Cardiac muscle cell (in vitro differentiated cells and primary cell): ENCODE measurements at places on chromosomes 5 and 9. TPM values are rescaled to one million over a fixed set of nuclear protein-coding genes. Genes with fewer than 3 reads are reported as not detected.

DNA sequence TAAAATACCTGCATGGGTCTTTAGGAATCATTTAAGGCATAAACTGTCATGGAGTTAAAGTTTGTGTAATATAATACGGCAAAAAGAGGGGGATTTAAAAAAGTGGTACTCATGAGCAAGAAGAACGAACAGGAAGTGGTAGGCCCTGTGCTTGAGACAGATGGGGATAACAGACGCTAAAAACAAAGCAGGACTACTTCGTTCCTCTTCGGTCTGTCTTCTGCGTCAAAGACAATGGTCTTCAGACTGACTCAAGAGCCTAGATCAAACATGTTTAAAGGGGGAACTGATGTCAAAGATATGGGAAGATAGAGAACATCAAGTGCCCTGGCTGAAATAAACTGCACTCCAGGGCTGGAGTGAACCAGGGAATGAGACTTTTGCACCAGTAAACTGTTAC, 59.8 kb upstream of the RFX3 start:
- no peaks in the 10 kb centered on the region for H3K4me1 ChIP-seq
- no peak overlapping the region for H3K4me3 ChIP-seq
- no peaks in the 10 kb centered on the region for H3K27me3 ChIP-seq
- H3K36me3 ChIP-seq, result no peaks in the 10 kb centered on the region

- DNase-seq, result no peak
- peak overlapping the region; percentile 73 for H3K27ac ChIP-seq
- no peak overlapping the region for H3K4me3 ChIP-seq
- H3K4me1 ChIP-seq, result peaks cover 14% of the 10 kb centered on the region
Observed at GRCh38 chr5:52469835-52470234, 317.9 kb upstream of the ITGA1 start.

DNA sequence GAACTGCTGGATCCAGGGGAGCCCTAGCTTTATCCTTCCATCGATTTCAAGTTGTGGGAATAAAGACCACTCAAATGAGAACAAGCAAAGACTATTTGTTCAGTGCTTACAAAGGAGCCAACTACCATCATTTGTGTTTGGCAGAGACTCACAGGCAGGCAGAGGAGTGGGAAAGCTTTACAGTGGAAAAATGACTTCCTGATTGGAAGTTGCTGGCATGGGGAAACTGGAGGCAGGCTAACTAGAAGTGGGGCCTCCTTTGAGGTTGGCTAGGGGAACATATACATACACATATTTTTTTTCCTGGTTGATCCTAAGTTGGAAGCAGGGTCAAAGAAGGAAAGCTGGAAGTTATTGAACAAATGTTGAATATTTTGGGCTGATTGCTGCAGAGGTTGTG, 121.7 kb downstream of the ACTBL2 start:
- H3K36me3 ChIP-seq, result no peaks in the 10 kb centered on the region
- no peak overlapping the region for H3K4me3 ChIP-seq
- no peak for DNase-seq
- H3K4me1 ChIP-seq, result no peaks in the 10 kb centered on the region
- no peaks in the 10 kb centered on the region for H3K27me3 ChIP-seq
- no peak overlapping the region for H3K27ac ChIP-seq

DNA sequence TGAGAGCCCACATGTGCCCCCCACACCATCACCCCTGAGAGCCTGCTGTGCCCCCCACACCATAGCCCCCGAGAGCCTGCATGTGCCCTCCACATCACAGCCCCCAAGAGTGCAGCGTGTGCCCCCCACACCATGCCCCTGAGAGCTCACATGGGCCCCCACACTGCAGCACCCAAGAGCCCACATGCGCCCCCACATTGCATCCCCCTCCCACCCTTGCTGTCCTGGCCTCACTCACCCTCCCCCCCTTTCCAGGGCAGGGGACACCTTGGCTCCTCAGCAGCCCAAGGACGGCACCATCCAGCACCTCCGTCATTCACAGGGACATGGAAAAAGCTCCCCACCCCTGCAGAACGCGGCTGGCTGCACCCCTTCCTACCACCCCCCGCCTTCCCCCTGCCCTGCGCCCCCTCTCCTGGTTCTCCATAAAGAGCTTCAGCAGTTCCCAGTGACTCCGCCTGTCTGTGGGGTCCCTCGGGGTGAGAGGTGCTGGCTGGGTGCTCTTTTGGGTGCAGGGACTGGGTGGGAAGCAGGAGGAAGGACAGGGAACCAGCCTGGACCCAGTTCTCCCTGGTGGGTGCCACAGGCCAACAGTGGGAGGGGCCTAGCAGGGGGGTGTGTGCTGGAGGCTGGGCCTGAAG, 5.0 kb downstream of the LCN1 start:
- H3K27me3 ChIP-seq, result no peaks in the 10 kb centered on the region
- DNase-seq, result no peak
- H3K27ac ChIP-seq, result no peak overlapping the region
- no peaks in the 10 kb centered on the region for H3K4me1 ChIP-seq

DNA sequence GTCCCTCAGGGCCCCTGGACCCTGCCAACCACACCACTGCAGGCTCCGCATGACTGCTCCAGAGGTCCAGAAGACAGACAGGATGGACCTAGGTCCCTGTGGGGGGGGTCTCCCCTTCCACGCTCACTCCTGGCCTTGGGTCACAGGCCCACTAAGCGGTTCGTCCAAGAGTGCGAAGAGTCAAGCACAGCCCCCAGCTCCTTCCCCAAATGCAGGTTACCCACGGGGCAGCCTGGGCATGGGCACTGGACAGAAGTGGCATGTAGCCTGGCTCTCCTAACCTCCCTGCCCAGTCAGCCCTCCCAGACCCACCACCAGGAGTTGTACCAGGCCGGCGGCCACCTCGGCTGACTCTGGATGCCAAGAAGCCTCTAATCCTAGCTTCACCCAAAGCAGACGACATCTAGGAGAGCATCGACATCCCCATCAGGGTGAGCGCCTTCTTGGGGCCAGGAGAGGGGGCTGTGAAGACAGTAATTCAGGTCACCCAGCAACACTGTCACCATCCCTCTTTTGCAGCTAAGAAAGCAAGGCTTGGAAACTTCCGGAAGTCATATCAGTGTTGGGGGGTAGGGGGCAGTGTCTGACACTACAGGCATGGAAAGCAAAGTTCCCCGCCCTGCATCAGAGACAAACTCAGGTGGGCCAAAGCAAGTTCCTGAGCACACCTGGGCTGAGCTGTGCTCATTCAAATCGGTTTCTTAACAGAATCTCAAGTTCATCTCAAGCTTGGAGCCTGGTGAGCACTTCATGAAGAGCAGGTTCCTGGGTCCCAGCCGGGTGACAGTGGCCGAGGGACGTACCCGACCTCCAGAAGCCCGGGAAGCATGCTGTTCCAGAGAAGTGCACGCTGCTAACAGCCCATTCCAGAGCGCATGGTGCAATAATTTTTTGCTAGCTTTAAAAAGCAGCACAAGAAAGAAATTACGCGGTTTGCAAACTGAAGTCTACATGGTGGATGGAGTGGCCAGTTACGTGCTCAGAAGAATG, 68.7 kb downstream of the SEMA4D start:
- no peaks in the 10 kb centered on the region for H3K36me3 ChIP-seq
- no peaks in the 10 kb centered on the region for H3K27me3 ChIP-seq
- H3K4me1 ChIP-seq, result no peaks in the 10 kb centered on the region
- H3K27ac ChIP-seq, result no peak overlapping the region

DNA sequence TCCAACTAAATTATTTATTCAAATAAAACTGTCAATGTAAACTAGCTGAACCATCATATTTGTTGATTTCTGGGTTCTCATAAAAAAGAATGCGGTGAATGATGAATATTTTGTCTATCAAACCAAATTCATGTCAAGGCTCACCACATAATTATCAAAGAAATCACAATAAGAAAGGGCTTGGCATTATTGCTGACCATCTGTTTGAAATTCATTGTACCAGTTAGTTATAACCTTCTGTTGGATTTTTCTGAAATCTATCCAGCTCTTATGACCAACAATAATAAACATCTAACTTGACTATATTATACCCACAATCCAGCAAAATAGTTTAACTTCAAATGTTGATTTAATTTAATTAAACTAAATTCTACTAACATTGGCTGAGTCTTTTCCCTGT, 53.1 kb downstream of the GABRA1 start:
- H3K4me3 ChIP-seq, result no peak overlapping the region
- H3K27ac ChIP-seq, result no peak overlapping the region
- H3K36me3 ChIP-seq, result no peaks in the 10 kb centered on the region
- no peaks in the 10 kb centered on the region for H3K4me1 ChIP-seq
- DNase-seq, result no peak

GRCh38 chr5:150945486-150945885, 40.7 kb upstream of the ZNF300 start:
- no peaks in the 10 kb centered on the region for H3K4me1 ChIP-seq
- no peak overlapping the region for H3K4me3 ChIP-seq
- H3K36me3 ChIP-seq, result no peaks in the 10 kb centered on the region
- no peak overlapping the region for H3K27ac ChIP-seq
- DNase-seq, result peak; percentile 27
- H3K27me3 ChIP-seq, result no peaks in the 10 kb centered on the region

DNA sequence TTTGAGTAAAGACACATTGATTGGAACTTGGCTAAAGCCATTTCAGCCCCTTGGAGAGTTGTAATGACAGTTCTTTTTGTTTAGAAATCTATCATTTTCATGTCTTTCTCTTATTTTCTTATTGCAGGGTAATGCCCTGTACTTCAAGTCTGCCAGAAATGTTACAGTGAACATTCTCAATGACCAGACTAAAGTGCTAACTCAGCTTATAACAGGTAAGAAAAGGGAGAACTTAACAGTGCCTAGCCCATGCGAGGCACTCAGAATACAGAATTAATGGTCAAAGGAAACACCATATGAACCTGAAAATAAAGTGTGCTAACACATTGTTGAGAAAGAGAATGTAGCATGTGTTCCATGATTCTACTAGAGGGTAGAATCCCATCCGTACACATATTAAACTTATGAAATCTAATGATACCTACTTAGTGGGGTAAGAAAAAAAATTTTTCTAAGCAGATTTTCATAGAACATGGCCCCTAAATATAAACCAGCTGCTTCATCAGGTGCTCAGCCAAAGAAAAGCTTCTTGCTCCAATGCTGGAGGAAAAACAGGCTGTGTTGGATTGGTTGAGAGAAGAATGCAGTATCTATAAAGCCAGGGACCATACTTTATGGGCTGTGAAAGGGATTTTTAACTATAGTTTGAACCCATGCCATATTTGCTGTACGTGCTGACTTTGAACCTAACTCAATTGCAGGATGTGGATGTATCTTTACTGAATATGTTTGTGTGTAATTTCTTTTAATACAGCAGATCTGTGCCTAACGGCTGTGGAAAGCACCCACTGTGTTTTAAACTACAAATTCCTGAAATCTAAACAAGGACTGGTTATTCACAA, 260.8 kb upstream of the PPP1R2B start:
- H3K27ac ChIP-seq, result no peak overlapping the region
- H3K27me3 ChIP-seq, result no peaks in the 10 kb centered on the region
- no peak for DNase-seq
- no peaks in the 10 kb centered on the region for H3K36me3 ChIP-seq
- no peak overlapping the region for H3K4me3 ChIP-seq

DNA sequence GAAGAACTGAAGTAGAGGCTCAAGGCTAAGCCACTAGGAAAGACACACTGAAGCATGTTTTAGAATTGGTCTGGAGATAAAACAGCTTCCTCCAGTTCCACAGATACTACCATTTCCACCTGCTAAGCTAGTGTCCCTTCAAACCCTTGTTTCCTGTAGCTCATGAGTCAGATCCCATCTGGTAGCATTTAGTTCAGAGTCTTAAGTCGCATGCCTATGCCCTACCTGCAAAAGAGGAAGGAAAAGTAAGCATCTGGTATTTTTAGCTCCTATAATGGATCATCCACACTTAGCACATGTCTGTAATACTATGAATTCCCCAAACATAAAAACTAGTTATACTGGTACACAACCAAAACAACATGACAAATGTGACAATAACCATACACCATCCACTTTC, 92.1 kb downstream of the CDKN2A start:
- no peak overlapping the region for H3K4me3 ChIP-seq
- DNase-seq, result no peak
- no peaks in the 10 kb centered on the region for H3K27me3 ChIP-seq
- H3K27ac ChIP-seq, result peak overlapping the region; percentile 13
- H3K4me1 ChIP-seq, result no peaks in the 10 kb centered on the region

- DNase-seq, result peak; percentile 27
- no peak overlapping the region for H3K27ac ChIP-seq
- H3K36me3 ChIP-seq, result no peaks in the 10 kb centered on the region
- no peaks in the 10 kb centered on the region for H3K27me3 ChIP-seq
- no peaks in the 10 kb centered on the region for H3K4me1 ChIP-seq
Observed at GRCh38 chr9:7376833-7377232, 422.7 kb downstream of the DMAC1 start.

DNA sequence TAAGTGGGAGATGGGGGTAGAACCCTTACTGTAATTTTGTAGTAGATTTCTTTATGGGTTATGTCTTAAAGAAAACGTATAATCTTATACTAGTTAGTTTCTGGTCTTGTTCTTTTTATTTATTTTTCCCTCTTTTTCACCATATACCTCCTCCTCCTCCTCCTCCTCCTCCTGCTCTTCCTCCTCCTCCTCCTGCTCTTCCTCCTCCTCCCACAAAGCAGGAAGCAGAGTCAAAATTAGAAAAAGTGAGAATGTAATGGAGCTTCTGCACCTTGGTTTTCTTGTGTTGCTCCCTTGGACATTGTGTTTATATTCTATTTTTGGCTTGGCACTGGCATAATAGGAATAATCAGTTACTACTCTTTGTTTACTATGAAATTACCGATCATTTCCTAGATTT, 4.5 kb downstream of the MACIR start:
- no peak overlapping the region for H3K4me3 ChIP-seq
- H3K4me1 ChIP-seq, result peaks cover 22% of the 10 kb centered on the region
- no peaks in the 10 kb centered on the region for H3K27me3 ChIP-seq
- no peaks in the 10 kb centered on the region for H3K36me3 ChIP-seq

DNA sequence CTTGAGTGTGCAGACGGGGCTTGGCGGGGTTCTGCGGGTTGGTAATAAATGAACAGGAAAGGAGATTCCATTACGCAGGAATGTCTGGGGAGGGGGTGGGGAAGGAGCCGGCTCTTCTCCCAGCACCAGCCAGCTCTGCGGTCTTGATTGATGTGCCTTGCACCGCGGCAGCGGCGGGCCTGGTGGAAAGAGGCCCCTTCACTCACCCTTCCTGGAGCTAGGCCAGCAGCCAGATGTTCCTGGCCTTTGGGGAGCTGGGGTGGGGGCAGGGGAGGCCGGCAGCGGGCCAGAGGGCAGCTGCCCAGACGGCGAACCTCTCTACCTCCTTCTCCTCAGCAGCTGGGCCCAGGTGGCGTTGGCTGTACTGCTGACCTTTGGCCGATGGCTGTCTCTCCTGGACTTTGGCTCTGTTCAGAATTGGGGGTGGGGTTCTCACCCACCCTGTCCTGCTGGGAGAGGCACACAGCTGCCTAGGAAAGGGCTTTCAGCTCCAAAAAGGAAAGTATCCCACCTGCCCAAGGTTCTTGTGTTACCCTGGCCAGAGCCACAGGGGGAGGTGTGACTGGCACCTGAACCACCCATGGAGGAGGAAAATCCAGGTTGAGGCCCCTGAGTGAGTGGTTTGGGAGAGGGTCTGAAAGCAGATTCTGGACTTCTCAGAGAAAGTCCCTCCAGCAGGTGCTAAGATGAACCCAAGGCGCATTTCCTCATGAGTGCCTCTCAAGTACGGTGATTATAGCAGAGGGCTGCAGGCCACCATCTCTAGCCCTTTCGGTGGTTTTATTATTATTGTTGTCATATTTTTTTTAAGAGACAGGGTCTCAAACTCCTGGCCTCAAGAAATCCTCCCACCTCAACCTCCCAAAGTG, 58.0 kb upstream of the SYNPO start:
- peak; percentile 90 for DNase-seq
- H3K36me3 ChIP-seq, result no peaks in the 10 kb centered on the region
- H3K27ac ChIP-seq, result peak overlapping the region; percentile 60
- H3K27me3 ChIP-seq, result no peaks in the 10 kb centered on the region

The MPDZ gene
- total RNA-seq, result 50.6 and 83.1 TPM in 2 replicates

The GLRA1 gene
- not detected in 2 replicates for total RNA-seq

The FCHO2 gene
- total RNA-seq, result 6.6 and 7.5 TPM in 2 replicates

The QRFP gene
- total RNA-seq, result not detected in 2 replicates
